ENCODE measurements at places on chromosomes 11 and 22.

DNA sequence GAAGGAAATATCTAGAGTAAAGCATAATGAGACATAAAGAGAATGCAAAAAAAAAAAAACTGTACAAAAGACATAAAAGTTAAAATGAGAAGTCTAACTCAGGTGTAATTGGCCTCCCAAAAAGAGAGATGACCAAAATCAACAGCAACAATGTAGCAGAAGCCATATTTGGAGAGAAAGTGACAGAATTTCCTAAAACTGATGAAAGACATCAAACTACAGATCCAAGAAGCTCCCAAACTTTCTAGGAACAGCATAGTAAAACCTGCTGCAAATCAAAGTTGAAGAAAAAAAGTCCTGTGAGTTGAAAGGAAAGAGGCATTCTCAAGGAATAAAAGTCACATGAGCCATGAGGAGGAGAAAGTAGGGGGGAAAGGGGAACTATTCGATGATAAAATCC lies 231.3 kb downstream of the METTL15 start:
- DNase-seq, result no peak

GRCh38 chr11:15638386-15638787 lies 523.7 kb downstream of the INSC start:
- DNase-seq, result no peak

DNA sequence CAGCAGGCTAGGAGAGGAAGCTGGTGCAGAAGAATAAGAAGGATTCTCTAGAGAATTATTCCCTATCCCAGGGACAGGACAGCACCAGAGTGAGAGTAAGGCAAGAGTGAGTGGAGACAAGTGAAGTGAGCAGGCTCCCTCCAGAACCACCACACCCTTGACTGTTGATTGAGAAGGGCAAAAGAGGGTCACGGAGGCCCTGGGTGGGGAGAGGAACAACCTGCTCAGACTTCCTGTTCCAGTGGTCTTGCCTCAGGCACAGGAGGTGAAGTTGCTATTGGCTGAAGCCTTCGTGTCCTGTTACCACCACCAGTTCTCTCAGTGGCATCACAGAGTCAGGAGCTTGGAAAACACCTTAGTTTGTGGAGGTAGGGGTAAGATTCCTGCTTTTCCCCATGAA lies 51.7 kb upstream of the CCDC89 start:
- no peak for DNase-seq

- DNase-seq, result no peak
Measured at GRCh38 chr11:68160100-68160695, 39.0 kb upstream of the CHKA start.

DNA sequence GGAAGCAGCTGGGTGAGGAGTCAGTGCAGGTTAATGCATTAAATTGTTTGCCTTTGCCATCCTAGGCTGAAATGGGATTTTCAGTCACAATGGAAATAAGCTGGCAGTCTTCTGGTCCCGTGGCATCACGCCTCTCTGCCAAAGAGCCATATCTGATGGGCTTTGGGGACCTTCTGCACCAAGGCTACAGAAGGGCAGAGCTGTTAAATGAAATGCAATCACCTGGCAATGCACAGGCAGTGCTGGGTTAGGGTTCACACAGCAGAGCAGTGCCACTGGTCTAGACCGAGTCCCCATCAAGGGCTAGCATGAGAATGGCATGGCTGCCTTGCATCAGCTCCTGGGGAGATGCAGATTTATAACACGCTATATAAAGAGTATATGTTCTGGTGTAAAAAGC lies 749.2 kb downstream of the NTM start:
- DNase-seq, result no peak

- DNase-seq, result peak; percentile 56
Measured at GRCh38 chr22:39908737-39909136, 7.9 kb downstream of the GRAP2 start.

GRCh38 chr11:114059984-114060391 lies 477 bp downstream of the ZBTB16 start:
- peak; percentile 47 for DNase-seq

- DNase-seq, result no peak
Measured at GRCh38 chr11:79083352-79083751, 357.5 kb downstream of the TENM4 start.

DNA sequence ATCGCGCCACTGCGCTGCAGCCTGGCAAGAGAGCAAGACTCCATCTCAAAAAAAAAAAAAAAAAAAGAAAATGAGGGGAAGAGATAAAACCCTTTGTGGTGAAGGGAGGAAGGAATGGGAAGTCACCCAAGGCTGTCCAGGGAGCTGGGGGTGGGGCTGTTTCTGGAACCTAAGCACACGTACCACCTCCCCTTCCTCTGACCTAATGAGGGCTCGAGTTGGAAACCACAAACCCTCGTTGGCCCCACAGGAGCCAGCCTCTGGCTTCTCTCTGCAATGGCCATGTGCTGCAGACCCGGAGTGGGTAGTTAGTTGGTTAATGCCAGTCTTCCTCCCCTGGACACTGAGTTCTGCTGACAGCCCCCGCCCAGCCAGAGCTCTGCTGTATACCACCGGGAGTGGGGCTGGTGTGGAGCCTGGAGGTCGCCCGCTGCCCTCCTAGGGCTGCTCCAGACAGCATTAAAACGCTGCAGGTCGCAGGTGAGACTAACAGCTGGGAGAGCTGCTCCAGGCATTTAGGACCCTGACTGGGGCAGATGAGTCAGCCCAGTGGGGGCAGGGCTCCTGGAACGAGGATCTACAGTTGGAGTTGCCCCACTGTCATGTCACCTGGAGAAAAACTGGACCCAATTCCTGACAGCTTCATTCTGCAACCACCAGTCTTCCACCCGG lies at the start of gene LGALS12:
Gene LGALS12, plus strand, starts transcription at position 228 of the 672 bp plus-strand sequence. Its CDS starts 375 bp downstream, at position 603.
- DNase-seq, result no peak

DNA sequence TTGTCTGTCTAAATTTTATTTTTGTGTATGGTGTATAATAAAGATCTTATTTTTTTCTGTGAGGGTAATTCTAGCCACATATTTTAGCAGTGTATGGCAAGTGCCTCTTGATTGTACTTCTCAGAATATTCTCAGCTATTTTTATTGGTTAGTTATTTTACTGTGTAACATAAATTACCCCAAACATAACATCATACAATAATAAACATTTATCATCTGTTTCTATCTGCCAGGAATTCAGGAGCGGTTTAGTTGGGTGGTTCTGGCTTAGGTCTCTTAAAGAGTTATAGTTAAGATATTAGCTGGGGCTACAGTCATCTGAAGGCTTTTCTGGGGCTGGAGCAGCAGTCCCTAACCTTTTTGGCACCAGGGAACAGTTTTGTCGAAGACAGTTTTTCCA lies 47.8 kb downstream of the PPFIBP2 start:
- no peak for DNase-seq

DNA sequence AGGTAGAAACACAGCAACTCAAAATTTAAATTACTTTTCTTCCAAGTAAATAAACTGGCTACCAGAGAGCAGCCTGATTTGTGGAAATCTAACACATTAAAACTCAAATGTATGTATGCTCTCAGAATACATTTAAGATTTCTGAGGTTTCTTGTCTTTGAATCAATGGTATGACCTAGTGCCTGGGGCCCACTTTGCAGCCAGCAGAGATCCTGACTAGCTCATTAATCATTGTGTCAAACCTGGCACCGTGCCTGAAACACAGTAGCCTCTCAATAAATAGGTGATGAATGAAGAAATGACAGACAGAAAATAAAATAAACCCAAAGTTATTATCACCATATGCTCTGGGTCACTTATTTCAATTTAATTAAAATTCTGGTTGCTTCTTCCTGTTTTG lies 176.2 kb upstream of the FAT3 start:
- no peak for DNase-seq

DNA sequence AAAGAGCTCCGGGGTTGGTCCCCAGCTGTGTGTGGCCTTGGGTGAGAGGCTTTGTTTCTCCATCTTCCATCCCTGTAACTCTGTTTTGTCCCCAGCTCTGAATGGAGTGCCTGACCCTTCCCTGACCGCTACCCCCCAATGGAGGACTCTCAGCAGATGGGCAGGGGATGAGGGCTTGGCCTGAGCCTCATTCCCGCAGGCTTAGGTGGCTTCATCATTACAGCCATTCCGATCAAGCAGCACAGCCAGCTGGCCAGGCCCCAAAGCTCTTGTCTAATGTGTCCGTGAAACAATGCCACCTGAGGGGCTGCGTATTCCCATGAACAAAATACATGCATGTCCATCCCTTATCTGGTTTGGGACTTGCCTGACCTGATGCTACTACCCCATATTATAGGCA lies 3.9 kb upstream of the CDC42EP2 start:
- DNase-seq, result no peak

GRCh38 chr11:9799886-9800285 lies 136.0 kb downstream of the SWAP70 start:
- no peak for DNase-seq

- DNase-seq, result no peak
Measured at GRCh38 chr11:123431619-123432018, 1.6 kb downstream of the GRAMD1B start.

DNA sequence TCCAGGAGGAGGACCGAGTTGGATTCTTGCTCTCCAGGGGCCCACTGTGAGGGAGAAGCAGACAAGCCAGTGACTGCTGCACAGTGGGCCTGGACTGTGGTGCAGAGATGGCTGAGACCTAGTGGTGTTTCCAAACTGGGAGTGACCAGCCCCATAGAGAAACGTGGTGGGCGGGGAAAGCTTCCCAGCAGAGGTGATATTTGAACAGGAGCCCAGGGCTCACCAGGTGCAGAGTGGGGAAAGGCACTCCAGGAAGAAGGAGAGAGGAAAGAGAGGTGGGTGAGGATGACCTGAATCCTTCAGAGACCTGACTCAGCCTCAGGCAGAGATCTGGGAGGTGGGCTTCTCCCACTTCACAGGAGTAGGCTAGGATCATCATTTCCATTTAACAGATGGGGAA lies 52.1 kb upstream of the RASD2 start:
- no peak for DNase-seq

GRCh38 chr11:35288309-35288708 lies 131.0 kb downstream of the SLC1A2 start:
- no peak for DNase-seq

- DNase-seq, result no peak
Measured at GRCh38 chr22:43625242-43625641, 186.9 kb downstream of the EFCAB6 start.

GRCh38 chr11:83012168-83013067 lies 59.3 kb downstream of the RAB30 start:
- no peak for DNase-seq

DNA sequence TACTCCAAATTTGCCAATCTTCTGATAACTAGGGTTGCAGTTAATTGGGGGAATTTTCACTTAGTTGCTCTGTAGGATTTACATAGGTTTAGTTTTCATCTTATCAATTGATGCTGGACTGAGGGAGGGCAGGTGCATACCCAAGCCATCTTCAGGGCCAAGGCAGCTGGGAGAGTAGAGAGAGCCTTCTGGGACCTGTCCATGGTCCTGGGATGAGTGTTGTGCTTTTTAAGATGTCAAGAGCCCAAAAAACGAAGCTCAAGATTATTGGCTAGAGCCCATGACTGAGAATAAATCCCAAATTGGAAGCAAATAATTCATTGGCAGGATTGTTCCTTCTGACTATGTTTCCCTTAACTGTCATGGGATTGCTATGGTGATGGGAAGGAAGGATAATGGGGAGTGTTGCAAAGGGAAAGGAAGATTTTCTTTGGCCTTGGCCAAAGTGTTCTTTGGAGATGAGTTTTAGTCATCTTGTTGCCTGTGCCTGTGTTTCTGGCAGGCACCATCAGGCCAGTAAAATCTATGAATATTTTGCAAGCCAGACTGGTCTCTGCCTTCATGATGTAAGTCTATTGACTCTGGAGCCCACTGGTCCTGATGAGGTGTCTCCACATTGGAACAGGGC lies 4.5 kb downstream of the SLC22A6 start:
- DNase-seq, result no peak

DNA sequence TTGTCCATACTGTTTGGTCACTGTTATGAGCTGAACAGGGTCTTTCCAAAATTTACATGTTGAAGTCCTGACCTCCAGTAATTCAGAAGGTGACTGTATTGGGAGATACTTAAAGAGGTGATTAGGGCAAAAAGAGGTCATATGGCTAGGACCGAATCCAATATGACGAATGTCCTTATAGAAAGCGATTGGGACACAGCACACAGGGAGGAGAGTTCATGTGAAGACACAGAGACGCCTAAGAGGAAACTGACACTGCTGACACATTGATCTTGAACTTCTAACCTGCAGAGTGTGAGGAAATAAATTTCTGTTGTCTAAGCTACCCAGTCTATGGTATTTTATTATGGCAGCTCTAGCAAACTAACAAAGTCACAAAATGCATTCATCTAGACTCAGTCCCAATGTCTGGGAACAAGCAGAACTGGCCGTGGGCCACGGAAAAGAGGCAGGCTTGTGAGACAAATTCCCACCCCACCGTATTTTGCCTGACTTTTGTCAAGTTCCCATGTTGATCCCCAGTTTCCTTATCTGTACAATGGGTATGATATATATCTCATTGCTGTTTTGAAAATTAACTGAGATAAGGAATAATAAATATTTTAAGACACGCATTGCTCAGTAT lies 295.0 kb downstream of the NTM start:
- no peak for DNase-seq

- no peak for DNase-seq
Measured at GRCh38 chr11:73126804-73127480, 15.2 kb downstream of the FCHSD2 start.

DNA sequence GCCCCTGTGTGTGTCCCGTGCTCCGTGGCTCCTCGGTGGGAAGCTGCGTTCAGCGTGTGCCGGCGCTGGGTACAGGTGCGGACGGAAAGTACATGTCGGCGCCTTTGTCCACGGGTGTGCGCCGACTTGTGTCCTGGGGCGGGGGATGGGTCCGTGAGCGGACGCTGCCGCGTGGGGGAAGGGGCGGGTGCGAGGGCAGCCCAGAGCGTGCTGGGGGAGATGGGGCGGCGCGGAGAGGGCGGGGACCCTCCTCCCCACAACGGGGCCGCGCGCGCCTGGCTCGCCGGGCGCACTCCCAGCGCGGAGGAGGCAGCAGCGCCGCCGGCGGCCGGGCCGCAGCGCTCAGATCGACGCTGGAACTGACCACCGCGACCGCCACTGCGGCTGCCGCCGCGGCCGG lies 33.6 kb upstream of the RELT start:
- no peak for DNase-seq

DNA sequence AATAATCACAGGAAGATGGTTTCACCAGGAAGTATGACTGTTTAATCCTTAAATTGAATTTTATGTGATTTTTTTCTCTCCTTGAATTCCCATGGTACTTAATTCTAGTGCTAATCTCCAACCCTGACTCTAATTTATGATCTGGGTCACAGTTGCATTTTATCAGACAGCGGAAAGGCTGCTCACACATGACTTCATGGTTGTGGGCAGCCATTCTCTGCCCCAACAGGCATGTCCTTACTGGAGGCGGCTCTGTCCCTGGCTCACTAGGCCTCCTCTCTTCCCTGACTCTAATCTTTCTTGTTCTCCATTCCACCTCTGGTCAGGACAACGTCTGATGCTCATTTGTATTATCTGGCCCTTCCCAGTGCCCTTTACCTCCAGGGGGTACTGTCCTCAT lies 184.4 kb downstream of the CHST1 start:
- DNase-seq, result no peak
